ENCODE measurements at places on chromosomes 5 and 9.

DNA sequence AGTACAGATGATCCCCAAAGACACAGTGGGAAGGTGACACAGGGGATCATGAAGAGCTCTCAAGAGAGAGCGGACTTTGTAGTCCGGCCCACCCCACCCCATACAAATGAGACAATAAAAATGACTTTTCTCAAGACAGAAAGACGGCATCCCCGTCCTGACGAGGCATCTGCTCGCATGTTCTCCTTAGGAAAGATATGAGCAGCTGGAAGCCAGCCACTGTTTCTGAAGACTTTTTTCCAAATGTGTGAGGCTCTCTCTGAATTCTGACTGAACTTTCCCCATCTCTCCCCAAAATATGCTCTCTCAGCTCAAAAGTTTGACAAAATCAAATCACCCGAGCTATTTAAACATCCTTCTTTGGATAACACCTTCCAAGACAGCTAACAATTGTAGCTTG lies 105.2 kb downstream of the RFK start:
- no peak for DNase-seq

- no peak for DNase-seq
These were observed 50.3 kb downstream of the CETN3 start for GRCh38 chr5:90359073-90359920.

- DNase-seq, result no peak
These were observed 55.3 kb downstream of the LIX1 start for GRCh38 chr5:97087138-97087537.

DNA sequence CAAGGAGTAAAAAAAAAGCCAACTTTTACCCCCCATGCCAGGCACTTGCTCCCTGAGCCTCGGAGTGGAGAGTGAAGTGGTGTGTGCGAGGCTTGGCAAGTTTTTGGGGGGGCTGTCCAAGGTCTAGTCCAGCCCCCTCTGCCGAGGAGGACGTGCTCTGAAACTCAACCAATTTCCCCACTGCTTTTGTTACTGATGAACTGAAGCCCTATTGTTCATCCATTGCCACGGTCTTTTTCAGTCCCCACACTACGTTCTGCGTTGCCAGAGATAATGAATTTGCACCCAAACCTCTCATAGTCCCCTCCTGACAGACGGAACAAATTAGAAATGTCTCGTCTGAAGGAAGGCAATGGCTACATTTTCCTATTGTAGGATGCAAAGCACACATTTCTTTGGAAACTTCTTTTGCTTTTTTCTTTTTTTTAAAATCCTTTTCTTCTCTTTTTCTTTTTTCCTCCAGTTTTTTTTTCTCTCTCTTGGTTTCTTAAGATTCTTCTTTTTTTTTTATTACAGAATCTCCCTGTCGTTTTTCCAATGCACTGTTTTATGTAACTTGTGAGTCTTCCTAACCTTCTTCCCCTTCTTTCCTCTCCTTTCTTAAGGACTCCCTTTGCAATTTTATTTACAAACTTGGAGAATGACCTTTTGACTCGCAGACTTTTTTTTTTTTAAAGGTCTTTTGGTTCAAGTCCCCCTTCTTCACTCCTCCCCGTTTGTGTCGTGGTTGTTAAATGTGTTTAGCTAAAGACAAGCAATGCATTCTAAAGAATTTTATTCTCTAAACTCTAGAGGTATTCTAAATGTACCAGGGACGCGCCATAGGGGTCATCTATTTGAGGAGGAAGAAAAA lies 209.5 kb downstream of the MEF2C start:
- DNase-seq, result no peak

GRCh38 chr5:132414634-132415378 lies 45.3 kb downstream of the SLC22A5 start:
- DNase-seq, result no peak

DNA sequence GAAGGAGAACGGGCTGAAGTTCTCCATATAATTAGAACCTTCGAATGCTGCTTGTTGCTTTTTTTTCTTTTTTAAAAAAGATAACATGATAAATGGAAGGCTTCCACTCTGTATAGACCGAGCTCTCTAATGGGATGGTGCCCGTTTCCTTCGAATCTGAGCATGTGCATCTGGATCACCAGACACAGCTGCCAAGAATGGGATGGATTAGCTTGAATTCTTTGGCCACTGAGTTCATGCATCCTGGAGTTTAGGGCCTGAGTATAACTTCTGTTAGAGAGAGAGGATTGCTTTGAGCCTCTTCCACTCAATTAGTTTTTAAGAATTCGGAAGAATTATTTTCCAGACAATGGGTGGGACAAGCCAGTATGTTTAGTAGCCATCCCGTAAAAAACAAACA lies 93.7 kb upstream of the GDNF start:
- no peak for DNase-seq

GRCh38 chr9:130276121-130276520 lies 10.6 kb downstream of the HMCN2 start:
- DNase-seq, result no peak

DNA sequence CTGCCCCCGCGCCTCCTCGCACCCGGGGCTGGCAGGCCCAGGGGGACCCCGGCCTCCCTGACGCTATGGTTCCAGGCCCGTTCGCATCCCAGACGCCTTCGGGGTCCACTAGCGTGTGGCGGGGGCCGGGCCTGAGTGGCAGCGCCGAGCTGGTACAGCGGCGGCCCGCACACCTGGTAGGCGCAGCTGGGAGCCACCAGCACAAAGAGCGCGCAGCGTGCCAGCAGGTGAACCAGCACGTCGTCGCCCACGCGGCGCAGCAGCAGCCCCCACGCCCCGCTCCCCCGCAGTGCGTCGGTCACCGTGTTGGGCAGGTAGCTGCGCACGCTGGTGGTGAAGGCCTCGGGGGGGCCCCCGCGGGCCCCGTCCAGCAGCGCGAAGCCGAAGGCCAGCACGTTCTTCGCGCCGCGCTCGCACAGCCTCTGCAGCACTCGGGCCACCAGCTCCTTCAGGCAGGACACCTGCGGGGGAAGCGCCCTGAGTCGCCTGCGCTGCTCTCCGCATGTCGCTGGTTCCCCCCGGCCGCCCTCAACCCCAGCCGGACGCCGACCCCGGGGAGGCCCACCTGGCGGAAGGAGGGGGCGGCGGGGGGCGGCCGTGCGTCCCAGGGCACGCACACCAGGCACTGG lies 548 bp downstream of the TERT start:
- no peak for DNase-seq

All from NT2/D1 (cell line).